ENCODE measurements at places on chromosomes 7 and 10.
A peak's percentile ranks its signal among the peaks of the same experiment; 100 is the strongest.

DNA sequence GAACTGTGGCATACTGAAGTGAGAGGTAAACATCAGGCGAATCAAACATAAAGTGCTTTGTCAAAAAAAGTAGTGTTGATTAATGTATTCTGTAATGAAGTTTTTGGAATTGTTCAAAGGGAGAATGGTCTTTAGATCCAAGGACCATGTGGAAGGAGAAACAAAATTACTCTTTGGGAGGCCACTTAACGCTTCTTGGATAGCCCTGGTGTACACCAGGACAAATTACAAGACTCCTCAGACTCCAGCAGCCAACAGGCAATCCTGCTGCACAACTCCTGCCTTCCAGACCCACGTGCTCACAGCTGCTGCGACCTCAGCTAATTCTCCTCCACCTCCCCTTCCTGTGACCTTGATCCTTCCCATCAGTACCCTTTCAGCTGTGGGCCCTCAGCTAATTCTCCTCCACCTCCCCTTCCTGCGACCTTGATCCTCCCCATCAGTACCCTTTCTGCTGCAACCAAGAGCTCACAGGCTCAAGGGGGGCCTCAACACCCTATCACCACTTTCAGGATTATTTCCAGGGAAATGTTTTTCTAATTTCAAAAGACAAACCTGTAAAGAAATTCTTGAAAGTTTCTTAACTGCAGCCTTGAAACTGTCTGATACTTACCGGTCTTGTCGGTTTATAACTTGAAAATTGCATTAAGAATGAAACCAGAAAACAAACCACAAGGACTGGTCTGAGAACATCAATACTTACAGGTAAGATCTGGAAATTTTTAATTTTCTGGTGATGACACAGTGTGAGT is 29.7 kb upstream of the DDC start:
- no peak for DNase-seq

- DNase-seq, result no peak
Observed at GRCh38 chr7:92584953-92585352, 5.2 kb downstream of the FAM133B start.

DNA sequence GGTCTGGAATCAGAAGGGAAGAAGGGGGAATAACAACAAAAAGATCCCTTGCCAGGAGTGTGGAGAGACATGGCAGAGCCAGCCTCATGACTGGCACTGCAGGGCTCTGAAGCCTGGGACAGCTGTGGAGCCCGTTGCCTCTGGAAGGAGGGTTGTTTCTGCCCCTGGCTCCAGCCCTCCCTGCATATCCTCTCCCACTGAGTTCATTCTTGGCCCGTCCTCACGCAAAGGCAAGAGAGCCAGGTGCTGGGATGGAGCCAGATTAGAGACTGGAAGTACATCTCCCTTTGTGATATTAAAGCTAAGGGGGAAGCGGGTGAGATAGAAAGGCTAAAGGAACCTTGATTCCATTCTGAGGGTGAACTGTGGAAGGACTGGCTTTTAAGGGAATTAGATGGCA is 141.5 kb upstream of the NPVF start:
- peak; percentile 98 for DNase-seq

- peak; percentile 80 for DNase-seq
Observed at GRCh38 chr10:20871970-20872369, 25.1 kb downstream of the NEBL start.

DNA sequence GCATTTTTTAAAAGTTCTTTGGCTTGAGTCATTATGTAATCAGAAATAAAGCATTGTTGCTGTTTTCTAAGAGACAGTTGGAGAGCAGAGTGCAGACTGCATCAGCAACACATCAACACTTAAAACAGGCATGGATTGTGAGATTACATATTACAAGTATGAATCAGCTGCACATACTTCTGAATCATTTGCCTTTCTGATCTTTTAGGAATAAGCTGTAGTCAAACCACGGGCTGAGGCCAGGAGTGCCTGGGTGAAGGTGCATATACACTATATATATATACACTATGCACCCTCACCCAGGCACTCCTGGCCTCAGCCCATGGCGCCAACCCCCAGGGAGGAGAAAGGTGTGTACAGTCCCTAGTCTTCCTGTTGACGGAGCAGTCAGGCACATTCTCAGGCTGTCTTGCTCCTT is 52.4 kb upstream of the DLX6 start:
- no peak for DNase-seq

DNA sequence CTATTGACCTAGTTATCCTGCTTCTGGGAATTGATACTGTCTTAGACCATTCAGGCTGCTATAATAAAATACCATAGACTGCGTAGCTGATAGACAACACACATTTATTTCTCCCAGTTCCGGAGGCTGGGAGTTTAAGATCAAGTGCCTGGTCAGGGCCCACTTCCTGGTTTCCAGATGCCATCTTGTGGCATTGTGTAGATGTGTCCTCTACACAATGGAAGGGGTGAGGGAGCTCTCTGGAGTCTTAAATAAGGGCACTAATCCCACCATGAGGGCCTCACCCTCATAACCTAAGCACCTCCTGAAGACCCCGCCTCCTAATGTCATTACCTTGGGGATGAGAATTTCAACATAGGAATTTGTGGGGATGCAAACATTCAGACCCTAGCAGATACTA is 62.4 kb downstream of the SLC35B4 start:
- no peak for DNase-seq

DNA sequence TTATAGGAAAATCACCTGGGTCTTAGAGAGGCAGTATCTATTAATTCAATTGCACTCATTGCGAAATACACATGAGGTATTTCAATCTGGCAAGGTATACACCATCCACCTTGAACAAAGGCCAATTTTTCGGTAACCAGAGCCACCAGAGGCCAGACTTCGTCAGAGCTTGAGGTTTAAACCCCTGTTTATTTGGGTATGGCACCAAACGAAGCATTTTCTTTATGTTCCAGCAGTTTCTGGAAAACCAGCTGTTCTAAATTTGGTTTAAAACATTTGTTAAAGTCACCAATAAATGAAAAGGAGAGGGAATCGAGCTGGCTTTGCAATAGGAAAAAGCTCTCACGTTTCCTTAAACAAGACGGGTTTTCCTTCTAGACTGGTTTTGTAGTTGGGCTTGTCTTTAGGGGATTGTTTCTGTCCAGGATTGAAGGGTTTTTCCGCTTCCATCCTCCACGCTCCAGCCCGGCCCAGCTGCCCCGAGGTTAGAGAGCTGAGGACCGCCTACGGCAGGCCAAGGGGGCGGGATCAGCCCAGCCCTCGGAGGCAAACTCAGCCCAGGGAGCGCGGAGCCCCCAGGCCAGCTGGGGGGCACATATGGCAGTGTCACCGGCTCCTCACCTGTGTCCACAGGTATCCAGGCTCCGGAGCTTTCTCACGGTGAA is 539.4 kb upstream of the MGMT start:
- DNase-seq, result no peak

DNA sequence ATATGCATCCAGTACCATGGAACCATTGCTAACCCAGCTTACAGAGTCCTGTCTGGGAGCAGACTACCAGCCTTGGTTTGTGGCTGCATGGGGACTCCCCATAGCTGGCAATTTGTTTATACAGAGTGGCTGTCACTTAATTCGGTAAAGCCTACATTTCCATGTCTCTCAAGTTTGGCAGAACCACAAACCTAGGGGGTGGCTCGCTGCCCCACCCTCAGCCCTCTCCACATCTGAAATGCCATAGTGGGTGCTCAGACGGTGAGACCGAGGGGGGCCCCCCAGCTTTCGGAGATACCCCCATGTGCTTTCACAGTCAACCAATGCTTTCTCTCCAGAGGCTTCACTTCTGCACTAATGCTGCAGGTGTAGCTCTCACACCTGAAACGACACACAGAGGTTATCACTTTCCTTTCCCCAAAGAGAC is 75.5 kb upstream of the KAT6B start:
- DNase-seq, result no peak

DNA sequence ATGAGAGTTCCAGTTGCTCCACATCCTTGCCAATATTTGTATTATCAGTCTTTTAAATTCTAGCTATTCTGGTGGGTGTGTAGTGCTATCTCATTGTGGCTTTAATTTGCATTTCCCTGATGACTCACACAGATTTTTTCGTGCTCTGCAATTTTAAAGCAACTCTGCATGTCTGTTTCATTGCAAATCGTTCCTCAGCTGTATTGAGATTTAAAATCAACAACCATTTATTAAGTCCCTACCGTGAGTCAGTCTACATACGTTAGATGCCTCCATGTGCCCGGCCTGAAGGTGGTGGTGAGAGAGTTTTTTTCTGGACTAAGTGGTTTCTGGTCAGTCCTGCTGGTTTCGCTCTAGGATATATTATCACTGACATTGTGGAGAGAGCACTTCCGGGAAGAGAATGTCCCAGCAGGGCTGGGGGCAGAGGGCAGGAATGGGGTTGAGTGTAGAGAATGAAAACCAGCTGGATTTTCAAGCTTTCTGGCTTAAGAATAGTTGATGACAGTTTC is 8.4 kb upstream of the HYCC1 start:
- DNase-seq, result no peak

- DNase-seq, result no peak
Observed at GRCh38 chr10:107814865-107815487, 650.5 kb upstream of the SORCS1 start.

- no peak for DNase-seq
Observed at GRCh38 chr7:24821045-24821753, 63.9 kb upstream of the GSDME start.

DNA sequence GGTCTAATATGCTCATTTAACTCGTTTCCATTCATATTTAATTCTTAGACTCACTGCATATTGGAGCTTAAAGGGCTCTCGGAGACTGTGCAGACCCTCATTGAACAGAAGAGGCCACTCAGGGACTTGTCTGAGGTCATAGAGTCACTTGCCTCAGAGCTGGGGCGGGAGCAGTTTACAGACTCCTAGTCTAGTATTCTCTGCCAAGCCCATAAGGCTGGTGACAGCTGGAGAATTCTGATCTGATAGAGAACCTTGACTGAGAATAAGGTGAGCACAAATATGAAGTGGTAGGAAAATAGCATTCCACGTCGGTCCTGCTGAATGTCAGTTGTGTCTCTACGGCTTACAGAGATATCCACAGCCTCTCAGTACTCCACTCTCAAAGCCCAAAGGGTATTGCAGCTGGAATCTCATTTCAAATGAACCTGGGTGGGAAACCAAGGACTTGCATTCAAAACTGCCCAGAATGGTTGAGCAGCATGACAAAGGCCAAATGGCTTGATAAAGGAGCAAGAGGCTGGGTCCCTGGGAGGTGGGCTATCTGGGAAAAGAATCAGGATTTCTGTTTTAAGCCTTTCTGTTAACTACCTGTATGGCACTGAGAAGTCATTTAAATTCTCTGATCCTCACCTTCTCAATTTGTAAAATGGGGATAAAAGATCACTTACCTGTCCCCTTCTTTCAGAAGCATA is 283.2 kb downstream of the SORCS3 start:
- DNase-seq, result no peak

DNA sequence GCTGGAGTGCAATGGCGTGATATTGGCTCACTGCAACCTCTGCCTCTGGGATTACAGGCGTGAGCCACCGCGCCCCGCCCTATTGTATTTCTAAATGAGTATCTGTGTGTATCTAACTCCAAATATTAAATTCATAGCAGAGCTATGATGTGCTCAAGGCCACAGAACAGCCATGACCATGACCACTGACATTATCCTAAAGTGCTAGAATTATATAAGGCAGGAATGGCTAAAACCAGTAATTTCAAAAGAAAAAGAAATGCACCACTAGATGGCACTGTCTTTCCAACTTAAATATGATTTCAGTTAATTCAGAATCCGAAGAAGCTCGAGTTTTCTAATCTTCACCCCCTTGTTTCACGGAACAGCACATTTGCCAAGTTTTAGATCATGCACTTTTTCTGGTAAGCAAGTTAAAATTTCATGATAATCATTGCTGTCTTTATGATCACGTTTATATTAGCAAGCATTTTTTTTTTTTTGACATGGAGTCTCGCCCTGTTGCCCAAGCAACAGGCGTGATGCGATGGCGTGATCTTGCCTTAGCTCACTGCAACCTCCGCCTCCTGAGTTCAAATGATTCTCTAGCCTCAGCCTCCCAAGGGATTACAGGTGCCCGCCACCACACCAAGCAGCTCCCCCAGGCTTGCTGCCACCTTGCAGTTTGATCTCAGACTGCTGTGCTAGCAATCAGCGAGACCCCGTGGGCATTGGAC is 65.3 kb downstream of the OR13A1 start:
- peak; percentile 58 for DNase-seq

- no peak for DNase-seq
Observed at GRCh38 chr7:1768832-1769231, 98.8 kb downstream of the ELFN1 start.

GRCh38 chr10:123129618-123130271 is 6.0 kb upstream of the HMX3 start:
- no peak for DNase-seq

DNA sequence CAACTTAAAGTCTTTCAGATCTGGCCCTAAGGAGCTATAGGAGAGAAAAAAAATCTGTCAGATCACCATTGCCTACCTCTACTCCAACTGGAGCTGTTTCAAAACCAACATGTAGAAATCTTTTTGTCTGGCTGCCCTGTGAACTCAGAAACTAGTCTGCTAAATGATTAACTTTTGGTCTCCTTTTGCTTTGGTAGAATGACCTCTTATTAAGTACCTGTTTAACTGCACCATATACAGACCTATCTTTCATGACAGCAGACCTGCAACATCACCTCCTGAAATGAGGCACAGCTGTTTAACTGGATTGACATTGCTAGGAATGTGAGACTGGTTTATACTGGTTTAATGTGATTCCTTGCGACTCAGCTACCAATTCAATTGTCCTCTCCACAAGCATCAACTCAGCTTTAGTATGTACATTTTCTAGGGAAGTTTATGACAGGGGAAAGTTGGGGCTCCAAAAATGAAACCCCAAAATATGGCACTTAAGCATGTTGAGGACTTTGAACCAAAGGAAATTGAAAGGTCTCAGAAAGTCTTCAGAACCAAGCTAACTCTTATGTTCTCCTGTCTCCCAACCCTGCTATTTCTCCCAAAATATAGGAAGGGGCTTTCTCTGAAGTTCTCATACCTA is 1.8 kb downstream of the CYP3A43 start:
- no peak for DNase-seq

- DNase-seq, result no peak
Observed at GRCh38 chr10:75105576-75106197, 5.8 kb upstream of the SAMD8 start.

DNA sequence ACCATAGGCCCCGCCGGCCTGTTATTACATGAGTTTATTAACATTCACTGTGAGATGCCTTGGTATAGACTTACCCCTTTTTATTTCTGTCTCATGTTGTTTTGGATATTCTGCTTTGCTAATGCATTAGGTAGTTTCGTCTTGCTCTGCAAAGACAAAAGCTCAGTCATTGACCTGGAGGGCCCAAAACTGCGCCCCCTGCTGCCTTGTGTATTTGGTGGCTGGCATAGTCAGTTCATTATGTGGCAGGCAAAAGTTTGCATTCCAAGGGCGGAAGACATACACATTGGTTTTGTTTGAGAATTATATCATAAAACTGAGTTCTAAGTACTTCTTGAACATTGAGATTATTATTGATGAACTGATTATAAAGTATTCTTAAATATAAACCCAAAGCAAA is 372.5 kb downstream of the SDK1 start:
- no peak for DNase-seq

Measured in NCI-H1092 treated with DMSO at 0.1 percent for 48 hours (cell line).